ENCODE measurements at places on chromosomes 13 and 19.

DNA sequence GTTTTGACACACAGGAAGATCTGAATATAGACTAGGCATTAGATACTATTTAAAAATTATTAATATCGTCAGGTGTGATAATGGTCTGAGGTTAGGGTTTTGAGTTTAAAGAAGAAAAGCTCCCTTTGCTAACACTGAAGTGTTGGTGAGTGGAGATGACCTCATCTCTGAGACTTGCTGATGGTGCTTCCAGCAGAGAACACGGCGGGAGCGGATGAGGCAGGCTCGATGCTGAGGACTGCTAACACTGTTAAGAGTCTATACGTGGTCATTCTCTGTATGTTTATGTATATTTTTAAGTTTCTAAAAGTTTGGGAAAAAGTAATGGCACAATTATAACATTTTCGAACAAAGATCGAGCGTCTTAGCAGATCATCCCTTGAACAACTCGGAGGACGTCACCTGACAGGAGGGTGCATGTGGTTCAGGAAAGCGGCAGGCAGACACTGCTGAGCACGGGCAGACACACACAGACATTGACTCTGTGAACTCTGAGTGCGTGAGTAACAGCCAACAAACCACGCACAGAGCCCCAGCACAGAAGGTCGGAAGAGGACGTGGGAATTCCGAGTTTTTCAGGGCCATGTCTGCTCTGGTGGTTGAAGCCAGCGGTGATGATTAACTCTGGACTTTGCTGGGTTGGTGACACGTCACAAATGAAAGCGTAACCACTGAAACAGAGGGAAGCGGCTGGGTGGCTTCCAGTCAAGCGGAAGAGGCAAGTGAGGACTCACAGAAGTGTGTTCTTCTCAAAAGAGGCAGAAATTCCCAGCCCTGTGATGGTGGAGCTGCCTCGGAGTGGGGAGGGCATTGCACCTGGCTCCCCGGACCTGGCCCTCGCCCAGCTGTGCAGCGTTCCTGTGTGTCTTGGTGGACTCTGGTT is 91.9 kb upstream of the TEX29 start:
- DNase-seq: no peak

DNA sequence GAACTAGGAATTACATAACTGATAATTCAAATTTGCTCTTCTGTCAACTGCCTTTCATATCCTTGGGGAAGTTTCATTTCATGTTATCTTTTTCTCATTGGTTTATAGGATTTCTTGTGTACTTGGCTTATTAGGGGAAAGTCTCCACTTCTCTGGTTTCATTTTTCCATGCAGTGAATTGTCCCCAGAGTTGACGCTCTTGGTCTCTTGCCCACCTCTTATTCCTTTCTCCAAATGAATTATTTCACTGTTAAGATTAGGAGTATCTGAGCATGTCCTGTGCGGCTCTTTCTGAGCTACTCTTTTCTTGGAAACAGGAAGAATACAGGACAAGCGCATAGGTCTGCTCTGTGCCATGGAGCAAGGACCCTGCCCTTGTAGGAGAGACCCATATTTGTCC is 104.8 kb downstream of the POSTN start:
- DNase-seq: no peak

DNA sequence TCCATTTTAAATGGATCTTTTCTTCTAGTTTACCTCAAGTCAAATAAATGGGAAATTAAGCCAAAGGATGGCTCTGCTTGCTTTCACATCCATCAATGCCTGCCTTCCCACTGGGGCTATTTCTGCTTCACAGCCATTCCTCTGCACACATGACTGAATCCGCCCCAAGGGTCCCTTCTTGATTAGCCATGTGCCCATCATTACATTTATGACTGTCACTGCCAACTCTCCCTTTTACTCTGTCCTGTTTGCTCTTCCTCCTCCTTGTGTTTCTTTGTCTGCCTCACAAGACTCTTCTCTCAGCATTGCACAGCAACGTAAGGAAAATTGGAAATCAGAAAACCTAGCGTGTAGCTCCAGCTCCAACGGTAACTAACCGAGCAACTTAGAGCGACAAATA is 410.2 kb downstream of the TBC1D4 start:
- no peak for DNase-seq

DNA sequence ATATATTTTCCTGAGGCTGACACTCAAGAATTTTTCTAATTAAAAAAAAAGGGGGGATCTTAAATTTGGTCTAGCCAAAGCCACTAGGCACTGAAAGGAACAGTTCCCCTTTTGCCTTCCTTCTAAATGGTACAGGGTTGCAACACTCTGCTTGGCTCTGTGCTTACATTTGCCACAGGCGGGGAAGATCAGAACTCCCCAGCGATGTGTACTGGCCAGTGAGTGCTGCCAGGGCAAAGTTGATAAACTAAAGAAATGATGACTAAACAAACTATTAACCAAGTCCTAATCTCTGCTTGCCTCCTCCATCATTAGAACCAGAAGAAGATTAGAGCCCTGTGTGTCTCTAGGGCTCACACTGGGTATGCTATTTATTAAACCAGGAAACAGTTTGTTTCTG is 75.3 kb upstream of the SCEL start:
- no peak for DNase-seq

DNA sequence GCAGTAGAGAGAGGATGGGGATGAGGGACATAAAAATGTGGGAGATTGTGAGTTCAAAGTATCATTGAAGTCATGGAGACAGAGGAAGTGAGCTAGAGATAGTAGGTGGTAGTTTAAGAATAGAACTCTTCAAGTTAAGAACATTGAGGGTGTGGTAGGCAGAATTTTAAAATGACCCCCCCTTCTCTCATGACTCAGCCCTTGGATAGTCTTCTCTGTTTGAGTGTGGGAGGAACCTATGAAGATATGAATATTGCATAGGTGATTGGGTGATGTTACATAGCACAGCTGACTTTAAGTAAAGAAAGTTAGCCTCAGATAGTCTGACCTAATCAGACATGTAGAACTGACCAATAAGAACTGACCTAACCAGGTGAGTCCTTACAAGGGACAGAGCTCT is 418.6 kb downstream of the FOXO1 start:
- no peak for DNase-seq

DNA sequence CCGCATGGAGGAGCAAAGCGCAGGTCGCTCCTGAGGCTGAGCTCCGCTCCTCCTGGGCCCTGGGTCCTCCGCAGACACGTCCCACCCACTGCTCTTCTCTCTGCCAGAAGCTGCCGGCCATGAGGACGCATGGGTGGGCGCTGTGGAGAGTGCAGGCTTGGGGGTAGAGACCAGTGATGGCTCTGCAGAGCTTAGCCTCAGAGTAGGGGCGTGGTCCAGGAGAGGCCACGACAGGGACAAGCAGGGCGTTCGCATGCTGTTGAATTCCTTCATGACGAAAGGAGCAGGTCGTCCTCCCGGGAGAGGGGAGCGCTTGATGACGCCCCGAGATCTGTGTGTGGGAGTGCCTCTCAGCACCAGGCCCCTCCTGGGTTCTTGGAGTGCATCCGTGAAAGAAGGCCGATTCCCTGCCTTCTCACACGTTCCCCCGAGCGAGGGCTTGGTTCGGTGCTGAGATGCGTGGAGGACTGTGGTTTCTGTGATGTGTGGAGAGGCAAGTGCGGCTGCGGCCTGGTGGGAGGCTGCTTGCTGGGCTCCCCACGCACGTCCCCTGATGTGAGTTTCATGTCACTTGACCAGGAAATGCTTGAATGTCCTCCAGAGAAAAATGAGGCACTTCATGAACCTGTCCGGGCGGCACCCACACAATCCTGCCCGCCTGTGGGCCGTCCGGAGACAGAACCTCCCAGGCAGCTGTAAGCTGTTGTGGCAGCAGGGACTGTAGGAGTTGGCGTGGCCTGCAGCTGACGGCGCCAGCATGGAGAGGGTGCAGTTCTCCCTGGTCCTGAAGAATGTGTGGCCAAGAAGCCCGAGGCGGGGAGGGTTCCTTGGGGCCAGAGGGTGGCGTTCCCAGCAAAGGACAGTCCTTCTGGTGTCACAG is 4.5 kb downstream of the SF3A2 start:
- DNase-seq: no peak

GRCh38 chr19:1445185-1445931 is 4.6 kb upstream of the APC2 start:
- peak; percentile 83 for DNase-seq

- DNase-seq: no peak
Observed at GRCh38 chr19:43643326-43643725, 3.7 kb upstream of the CADM4 start.

DNA sequence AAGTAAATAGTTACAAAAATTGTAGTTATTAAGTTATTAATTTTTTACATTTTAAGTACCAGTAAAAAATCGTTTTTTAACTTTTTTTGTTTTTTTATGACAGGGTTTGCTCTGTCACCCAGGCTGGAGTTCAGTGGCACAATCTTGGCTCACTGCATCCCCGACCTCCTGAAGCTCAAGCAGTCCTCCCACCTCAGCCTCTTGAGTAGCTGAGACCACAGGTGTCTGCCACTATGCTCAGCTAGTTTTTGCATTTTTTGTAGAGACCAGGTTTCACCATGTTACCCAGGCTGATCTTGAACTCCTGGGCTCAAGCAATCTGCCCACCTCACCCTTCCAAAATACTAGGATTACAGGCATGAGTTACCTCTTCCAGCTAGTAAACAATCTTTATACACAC is 477.9 kb upstream of the MIR17HG start:
- DNase-seq: no peak

GRCh38 chr19:18339723-18340122 is 675 bp upstream of the PGPEP1 start:
- DNase-seq: no peak

GRCh38 chr13:89704040-89704439 is 1643.4 kb upstream of the MIR17HG start:
- DNase-seq: no peak

DNA sequence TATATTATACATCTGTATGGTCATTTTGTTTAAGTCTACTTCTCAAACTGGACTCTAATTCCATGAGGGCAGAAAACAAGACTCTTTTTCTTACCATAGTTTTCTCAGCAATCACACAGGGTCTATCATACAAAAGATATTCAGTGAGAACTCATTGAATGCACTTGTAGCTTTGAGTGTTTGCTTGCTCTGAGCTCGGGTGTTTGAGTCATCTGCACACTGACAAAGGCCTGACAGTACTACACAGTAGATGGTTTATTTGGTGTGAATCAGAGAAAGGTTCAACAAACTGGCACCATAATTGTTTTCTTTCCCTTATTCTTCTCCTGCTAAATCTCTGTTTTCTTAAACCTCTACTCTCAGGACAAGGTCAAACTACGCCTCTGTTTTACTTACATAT is 586.4 kb downstream of the LMO7 start:
- no peak for DNase-seq

DNA sequence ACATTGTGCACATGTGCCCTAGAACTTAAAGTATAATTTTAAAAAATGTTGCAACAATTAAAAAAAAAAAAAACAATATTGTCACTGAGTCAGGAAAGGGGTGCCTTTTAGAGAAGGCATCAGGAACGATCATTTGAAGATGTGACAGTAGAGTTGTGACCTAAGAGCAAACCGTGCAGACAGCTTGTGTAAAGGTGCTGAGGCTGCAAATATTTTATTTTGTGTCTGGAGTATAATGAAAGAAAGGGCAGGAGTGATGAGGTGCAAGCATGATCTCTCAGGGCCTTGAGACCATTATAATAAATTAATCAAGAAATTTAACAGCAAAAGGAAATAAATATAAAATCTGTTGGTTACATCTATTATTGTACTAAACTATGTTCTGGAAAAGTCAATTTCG is 1219.7 kb downstream of the OLFM4 start:
- DNase-seq: no peak

GRCh38 chr19:33430674-33431277 is 57.3 kb downstream of the CEBPG start:
- DNase-seq: peak; percentile 77

- no peak for DNase-seq
Observed at GRCh38 chr19:46913198-46913851, 52.5 kb downstream of the ARHGAP35 start.

- no peak for DNase-seq
Observed at GRCh38 chr13:36417331-36417730, 15.0 kb upstream of the CCNA1 start.

DNA sequence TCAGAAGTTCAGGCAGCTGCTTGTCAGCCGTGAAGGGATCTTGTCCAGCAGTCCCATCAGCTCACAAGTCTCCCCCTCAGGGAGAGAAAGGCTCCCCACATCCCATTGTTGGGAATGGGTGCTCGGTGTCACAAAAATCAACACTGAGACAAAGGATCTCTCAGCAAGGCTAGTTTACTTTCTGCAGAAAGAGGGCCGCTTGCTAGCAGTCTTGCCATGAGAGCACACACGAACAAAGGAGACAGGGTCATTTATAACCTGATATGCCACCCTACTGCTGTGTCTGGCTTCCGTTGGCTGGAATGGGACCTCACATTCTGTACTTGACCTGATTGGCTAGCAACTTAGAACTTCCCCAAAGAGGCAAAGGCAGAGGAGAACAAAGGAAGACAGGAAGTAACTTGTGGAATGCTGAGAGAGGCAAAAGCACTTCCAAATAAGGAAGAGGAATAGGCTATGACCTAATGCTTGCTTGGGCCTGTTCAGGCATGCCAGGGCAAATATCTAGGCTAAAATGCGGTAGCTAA is 8.7 kb upstream of the IGFL3 start:
- no peak for DNase-seq

DNA sequence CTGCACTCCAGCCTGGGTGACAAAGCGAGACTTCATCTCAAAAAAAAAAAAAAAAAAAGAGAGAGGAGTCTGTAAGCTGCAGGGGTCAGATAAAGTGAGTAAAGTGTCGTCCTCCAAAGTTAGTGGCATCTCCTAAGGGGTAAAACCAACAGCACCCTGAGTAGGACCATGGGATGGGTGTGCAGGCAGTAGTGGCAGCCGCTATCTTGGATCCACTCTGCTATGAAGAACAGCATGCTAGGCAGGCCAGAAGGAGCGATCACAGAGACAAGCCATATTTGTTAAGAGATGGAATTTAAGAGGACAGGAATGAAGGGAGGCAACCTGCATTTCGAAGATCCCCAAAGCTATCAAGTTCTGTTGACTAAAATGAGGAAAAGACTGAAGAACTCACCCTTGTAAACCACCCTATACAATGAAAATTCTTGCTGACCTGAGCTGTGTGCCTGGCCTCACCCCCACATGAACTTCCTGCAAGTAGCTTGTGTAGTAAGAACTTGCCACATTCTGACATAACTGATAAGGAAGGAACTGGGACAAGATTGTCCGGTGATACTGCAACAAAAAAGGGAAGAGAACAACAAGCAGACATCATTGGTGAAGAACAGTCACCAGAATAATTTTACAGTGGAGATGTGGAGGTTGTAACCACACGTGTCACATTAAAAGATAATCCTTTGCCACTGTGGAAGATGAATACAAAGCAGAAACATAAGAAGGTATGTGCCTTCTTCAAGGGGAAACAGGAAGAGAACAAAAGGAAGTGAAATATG is 16.2 kb downstream of the DPY19L3 start:
- DNase-seq: no peak

DNA sequence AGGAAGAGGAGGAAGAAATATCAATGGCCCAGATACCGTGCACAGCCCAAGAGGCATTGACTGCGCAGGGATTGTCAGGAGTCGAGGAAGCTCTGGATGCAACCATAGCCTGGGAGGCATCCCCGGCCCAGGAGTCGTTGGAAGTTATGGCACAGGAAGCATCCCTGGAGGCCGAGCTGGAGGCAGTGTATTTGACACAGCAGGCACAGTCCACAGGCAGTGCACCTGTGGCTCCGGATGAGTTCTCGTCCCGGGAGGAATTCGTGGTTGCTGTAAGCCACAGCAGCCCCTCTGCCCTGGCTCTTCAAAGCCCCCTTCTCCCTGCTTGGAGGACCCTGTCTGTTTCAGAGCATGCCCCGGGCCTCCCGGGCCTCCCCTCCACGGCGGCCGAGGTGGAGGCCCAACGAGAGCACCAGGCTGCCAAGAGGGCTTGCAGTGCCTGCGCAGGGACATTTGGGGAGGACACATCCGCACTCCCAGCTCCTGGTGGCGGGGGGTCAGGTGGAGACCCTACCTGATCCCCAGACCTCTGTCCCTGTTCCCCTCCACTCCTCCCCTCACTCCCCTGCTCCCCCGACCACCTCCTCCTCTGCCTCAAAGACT is 36.0 kb downstream of the KEAP1 start:
- no peak for DNase-seq

All from stimulated activated CD4-positive, alpha-beta T cell treated with anti-CD3 and anti-CD28 coated beads, Interleukin-15, amount 100 ng/mL, for 24 hours (primary cell).